ENCODE measurements at places on chromosomes 3 and 15. TPM values are rescaled to one million over a fixed set of nuclear protein-coding genes. Genes with fewer than 3 reads are reported as not detected.

DNA sequence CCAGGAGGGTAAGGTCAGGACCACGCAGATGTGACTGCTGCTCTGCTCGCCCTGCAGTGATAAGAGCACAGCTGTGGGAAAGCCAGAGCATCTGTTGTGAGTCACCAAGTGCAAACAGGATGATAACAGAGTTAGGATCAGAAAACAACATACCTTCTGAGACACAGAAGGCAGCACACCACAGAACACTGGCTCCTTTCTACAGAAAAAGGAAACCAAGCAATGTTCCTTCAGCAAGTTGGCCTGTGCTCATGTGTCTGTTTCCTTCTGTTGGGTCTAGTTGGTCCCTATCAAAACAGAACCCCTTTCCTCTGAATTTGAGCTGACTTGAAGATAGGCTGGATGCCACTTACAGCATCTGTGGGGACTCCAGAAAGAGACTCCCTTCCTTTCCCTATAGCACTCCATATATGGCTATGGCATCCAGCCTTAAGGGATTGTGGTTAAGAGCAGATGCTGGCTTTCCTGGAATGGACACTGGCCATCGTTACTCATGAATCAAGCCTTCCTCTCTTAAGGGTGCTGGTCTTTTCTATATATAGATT is 440.7 kb upstream of the THBS1 start:
- no peak for DNase-seq

- no peak for DNase-seq
Observed at GRCh38 chr15:65071381-65071811, 3.6 kb upstream of the RASL12 start.

DNA sequence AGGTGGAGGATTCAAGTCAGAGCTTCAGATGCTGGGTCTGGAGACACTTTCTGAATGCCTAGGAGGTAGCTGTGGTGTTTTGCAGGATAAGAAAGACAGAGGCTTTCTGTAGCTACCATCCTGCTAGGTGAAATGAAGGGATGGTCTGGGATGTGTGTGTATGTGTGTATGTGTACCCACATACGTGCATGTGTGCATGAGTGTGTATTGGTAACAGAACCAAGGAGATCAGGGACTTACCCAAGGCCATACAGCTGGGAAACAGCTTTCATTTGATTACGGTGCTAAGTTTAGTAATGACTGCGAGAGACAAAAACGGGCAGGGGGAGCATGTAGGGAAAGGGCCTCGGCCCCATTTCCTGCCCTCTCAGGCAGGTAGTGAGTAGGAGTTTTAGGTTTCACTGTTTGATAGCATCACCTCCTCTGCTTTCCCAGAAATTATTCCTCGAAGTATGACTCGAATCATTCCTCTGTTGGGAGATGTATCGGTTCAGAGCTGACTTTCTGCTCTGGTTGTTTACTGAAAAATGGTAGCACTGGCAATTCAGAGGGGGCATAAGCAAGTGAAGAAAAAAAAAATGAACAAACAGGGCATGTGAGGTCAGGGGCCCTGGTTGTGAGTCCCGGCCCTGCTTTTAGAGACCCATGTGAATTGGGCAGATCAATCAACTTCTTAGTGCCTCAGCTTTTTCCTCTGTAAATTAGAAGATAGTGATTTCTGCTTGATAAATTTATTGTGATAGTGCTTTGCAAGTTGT is 130.7 kb downstream of the LPP start:
- DNase-seq, result no peak

DNA sequence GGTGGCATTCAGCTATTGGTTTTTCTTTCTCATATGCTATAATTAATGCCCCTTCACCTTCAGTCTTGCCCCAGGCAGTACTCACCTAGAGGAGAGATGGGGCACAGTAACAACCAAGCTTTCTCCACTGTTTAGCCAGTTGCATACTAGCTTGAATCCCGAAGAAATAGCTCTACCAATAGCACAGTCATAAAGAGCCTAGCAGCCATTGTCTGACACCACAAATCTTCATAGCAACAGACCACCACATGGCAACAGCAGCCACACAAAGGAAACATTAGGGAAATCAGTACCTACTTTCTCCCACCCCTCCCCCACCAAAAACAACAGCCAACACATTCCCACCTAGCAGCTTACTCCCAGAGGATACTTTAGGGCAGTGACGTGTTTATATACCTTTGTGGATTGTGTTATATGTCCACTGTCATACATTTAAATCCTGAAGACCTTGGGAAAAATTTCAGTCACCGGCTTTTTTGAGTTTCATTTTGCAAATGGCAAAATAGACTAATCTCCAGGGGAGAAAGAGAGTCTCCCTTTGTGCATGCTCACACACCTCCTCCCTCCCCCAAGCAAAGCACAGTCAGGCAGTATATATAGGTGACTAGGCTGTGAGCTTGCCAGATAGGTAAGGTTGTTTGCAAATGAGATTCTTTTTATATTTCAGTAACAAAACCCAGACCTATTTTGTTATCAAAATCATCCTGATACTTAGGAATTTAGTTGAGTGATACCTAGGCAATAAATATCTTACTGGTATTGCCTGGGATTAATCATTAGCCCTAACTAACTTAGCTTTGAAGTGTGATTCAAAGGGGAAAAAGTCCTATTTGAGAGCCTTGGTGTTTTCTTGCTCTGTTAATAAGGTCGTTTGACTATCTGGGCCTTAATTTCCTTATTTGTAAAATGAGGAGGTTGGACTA is 140.6 kb downstream of the RBPMS2 start:
- DNase-seq, result no peak

The ALAS1 gene
- 66.7 TPM for total RNA-seq

The STOML1 gene
- total RNA-seq, result 6.0 TPM

The KIF7 gene
- total RNA-seq, result 19.6 TPM

All from G401 (cell line).